ENCODE measurements at places on chromosomes 5 and 9. TPM values are rescaled to one million over a fixed set of nuclear protein-coding genes. Genes with fewer than 3 reads are reported as not detected.

GRCh38 chr9:134698587-134699342, 57.2 kb downstream of the COL5A1 start:
- no peak for DNase-seq

The UGT3A1 gene
- polyA plus RNA-seq: 34.7 TPM

GRCh38 chr9:34335376-34335775, 6.0 kb downstream of the NUDT2 start:
- no peak for DNase-seq

- peak; percentile 74 for DNase-seq
Observed at GRCh38 chr9:86705490-86705889, 241.8 kb downstream of the GAS1 start.

- DNase-seq: no peak
Observed at GRCh38 chr9:87765521-87765920, 39.6 kb downstream of the CTSL start.

GRCh38 chr5:112757468-112758208, 20.0 kb downstream of the APC start:
- DNase-seq: peak; percentile 66

- no peak for DNase-seq
Observed at GRCh38 chr5:38816083-38817030, 29.5 kb upstream of the OSMR start.

The TMOD1 gene
- 92.1 TPM for polyA plus RNA-seq

The SLC36A3 gene
- not detected for polyA plus RNA-seq

The CTNND2 gene
- polyA plus RNA-seq: 0.73 TPM

- DNase-seq: no peak
Observed at GRCh38 chr9:83637389-83637788, 14.4 kb downstream of the IDNK start.

The SMIM33 gene
- not detected for polyA plus RNA-seq

- DNase-seq: no peak
Observed at GRCh38 chr9:135070964-135071735, 16.3 kb upstream of the OLFM1 start.

- no peak for DNase-seq
Observed at GRCh38 chr9:113746486-113746885, 129.6 kb upstream of the ZNF618 start.

- DNase-seq: no peak
Observed at GRCh38 chr5:157076558-157076957, 17.6 kb upstream of the HAVCR1 start.

The OBP2B gene
- not detected for polyA plus RNA-seq

- no peak for DNase-seq
Observed at GRCh38 chr9:122808141-122808540, 8.2 kb downstream of the OR1K1 start.

DNA sequence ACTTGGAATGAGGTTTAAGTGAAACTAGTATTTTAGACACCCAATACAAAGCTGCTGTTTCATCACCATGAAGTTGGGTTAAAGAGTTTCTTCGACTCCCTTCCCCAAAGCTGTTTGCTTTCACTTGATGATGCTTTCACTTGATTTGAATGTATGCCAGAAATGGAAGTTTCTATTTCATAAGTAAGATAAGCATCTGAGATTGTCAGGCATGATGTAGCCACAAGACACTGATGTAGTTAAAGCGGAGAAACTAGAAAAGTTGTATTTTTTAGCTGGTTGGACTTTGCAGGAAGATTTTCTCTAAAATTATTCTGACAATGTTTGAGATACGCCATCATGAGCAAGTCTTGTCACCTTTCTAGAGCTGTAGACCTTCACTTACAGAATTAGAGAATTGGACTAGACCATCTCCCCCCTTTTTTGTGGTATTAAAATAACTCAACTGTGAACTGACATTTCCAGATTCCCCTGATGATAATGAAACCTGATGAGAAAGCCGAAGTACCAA, 20.0 kb downstream of the MOCS2 start:
- DNase-seq: no peak

- no peak for DNase-seq
Observed at GRCh38 chr9:112041536-112042243, 133.4 kb downstream of the SUSD1 start.

DNA sequence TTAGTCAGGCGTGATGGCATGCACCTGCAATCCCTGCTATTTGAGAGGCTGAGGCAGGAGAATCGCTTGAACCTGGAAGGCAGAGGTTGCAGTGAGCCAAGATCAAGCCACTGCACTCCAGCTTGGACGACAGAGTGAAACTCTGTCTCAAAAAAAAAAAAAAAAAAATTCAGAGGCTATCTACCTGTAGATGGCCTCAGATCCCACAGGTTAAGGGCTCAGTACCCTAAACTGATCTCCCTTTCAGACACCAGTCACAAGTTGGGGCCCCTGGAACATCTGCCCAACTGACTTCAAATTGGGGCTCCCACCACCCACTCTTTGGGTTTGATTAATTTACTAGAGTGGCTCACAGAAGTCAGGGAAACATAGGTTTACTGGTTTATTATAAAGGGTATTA, 65.4 kb upstream of the ERCC6L2 start:
- DNase-seq: no peak

The TMEM252 gene
- polyA plus RNA-seq: 0.94 TPM

DNA sequence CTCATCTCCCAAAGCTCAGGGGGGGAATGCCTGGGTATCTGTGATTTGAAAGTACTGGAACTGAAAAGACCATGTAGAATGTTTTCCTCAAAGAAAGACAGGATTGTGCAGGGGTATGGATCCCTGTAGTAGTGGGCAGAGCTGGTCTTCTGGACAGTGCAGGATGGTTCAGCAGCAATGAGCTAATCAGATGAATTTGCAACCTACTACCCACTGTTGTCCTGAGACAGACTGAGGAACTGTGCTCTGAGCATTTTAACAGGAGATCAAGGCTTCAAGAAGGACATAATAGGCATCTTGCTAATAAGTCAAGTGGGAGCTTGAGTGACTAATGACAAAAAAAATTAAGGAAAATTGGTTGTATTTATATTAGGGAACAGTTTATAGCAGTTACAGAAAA, 61.7 kb downstream of the FYB1 start:
- DNase-seq: no peak

DNA sequence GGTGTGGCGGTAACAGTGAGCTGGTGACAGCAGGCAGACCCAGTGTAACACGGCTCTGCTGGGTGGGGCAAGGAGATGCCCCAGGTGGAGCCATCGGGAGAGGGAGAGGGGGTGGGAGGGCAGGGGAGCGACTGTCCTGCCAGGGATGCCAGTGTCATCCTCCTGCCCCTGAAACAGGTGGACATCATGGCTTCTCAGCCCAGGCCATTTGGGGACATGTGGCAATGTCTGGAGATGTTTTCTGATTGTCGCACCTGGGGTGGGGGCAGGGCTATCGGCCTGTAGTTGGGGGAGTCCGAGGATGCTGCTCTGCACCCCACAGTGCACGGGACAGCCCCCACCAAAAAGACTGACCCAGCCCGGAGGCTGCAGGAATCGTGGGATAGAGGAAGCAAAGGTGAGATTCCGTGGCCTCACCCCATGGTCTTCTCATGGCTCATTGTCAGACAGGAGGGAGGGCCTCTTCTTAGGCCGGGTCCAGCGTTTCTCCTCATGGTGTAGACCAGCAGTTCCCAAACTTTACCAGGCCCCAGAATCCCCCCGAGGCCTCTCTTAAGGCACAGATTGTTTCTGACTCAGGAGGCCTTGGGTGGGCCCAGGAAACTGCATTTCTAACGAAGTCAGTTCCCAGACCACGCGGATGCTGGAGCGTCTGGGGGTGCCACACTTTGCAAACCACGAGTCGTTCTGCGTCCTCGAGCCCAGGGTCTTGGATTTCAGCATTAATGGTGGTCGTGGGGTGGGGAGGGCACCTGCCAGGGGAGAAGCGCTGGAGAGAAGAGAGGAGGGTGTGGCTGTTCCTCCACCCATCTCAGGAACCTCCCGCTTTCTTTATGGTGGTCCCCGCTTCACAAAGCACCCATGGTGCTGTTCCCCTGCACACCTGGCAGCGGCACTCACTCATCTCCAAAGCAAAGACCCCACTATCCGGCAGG, 11.0 kb downstream of the COL5A1 start:
- DNase-seq: no peak

DNA sequence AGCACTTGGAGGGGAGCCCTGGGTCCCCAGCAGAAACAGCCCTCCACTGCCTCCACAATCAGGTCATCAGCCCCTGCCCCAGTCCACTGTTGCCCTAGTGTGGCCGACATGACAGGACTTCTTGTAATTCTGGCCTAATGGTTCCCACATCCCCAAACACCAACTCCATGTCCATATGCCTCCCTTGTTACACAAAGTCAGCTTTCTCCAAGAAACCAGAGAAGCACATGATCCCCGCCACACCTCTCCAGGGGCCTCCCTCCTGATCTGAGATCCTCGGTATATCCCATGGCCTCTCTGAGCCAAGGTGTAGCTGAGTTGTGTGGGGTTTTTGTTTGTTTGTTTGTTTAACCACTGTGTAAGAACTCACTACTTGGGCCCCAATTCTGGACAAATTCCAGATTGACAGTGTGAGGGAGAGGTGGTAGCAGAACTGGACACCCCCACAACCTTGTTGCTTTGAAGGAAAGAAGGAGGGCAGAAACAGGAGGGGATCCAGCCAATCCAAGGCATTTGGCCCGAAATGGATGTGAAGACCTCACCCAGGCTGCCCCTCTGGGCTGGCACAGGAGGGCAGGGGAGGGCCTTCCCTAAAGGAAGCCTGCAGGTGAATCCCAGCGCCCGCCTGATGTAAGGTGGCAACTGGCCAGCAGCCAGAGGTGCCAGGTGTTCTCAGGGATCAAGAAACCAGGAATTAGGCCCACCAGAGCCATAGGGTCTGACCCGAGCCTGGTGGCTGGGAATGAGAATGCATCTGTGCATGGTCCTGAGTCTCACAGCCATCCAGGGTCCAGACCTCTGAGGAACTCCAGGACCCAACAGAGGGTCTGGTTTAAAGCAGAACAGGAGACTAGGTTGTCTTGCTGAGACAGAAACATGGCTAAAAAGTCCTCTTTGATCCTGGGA, 13.4 kb downstream of the IRF1 start:
- DNase-seq: no peak

The SAXO1 gene
- polyA plus RNA-seq: 0.11 TPM

- DNase-seq: no peak
Observed at GRCh38 chr5:119275601-119276173, 80.1 kb upstream of the TNFAIP8 start.

DNA sequence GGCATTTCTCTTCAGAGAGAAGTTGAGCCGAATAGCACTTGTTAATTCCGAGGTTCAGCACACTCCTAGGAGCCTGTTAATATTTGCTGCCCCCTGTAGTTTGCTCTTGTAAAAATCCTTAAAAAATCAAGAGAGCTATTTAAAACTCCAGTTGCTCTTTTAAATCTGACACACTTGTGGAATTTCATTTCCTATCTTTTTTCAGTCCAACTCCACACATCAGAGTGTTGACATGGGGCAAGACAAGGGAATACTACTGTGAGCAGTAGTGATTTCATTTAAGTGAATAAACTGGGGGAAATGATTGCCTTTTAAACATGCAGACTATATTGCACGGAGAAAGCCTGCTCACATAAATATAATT, 1096.3 kb upstream of the DMAC1 start:
- peak; percentile 51 for DNase-seq

The ZNF300 gene
- 11.2 TPM for polyA plus RNA-seq

The PIP5KL1 gene
- polyA plus RNA-seq: 1.3 TPM

The SPATA31C1 gene
- not detected for polyA plus RNA-seq

The MEF2C gene
- polyA plus RNA-seq: 706 TPM

The SLC2A8 gene
- 10.7 TPM for polyA plus RNA-seq

GRCh38 chr5:170993476-170993875, 131.7 kb downstream of the RANBP17 start:
- DNase-seq: no peak

- no peak for DNase-seq
Observed at GRCh38 chr5:108084105-108084504, 297.8 kb downstream of the FBXL17 start.

The PCDHA9 gene
- polyA plus RNA-seq: not detected

The ACTBL2 gene
- polyA plus RNA-seq: not detected

DNA sequence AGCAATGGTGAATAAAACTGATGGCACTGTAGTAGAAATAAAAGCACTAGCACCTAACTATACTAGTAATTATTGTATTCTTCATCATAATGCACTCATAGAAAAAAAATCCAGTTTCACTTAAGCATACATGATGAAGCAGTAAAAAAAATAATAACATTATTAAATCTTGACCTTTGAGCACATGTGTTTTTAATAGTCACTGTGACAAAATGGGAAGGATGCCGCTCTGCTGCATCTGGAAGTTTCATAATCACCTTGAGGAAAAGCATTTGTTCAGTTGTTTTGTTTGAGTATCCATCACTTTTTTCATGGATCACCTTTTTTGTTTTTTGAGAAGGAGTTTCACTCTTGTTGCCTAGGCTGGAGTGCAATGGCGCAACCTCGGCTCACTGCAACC, 13.2 kb downstream of the OR2K2 start:
- no peak for DNase-seq

- no peak for DNase-seq
Observed at GRCh38 chr9:36960575-36960955, 73.5 kb downstream of the PAX5 start.

GRCh38 chr9:20307621-20308020, 314.7 kb downstream of the MLLT3 start:
- DNase-seq: peak; percentile 11

DNA sequence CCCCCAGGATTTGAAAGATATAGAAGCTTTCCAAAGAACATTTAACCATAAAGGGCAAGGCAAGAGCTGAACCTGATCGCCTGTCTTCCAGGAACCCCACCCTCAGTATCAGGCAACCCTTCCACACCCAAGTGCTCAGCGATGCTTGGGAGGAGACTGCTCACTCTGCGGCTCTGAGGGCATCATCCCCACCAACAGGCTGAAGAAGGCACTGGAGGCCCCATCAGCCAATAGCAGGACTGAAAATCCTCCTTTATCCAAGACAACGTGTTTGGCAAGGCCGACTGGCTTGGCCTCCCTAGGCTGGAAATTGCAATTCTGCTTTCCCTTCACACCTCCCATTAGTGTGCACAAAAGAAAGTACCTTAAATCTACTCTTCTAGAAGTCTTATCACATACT, 1.4 kb upstream of the PPP2CA start:
- no peak for DNase-seq

- DNase-seq: no peak
Observed at GRCh38 chr5:96572864-96573512, 89.2 kb upstream of the CAST start.

DNA sequence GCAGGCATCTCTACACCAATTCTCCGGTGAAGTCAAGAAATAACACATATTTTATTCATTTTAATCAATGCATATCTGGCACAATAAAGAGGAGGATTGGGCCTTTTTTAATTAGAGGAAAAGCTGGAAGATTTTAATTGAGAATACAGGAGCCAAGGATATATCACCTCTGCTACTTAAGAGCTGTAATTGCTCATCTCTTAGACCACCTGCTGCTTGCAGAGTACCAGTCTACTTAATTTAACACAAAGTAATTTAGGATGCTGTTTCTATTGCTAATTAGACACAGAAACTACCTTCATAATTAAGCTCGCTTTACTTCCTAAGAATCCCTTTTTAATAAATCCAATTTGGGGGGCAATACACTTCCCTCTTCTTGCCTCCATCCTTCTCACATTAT, 326.9 kb downstream of the TENT4A start:
- DNase-seq: no peak
